Psoas muscle (tissue), 8 donors: ENCODE measurements at places on chromosomes 6 and 20. TPM values are rescaled to one million over a fixed set of nuclear protein-coding genes. Genes with fewer than 3 reads are reported as not detected.

GRCh38 chr20:46174469-46175126 is 56.5 kb downstream of the CD40 start:
- H3K4me3 ChIP-seq, result no peak overlapping the region
- peaks cover 53% of the 10 kb centered on the region for H3K27me3 ChIP-seq
- H3K4me1 ChIP-seq, result no peaks in the 10 kb centered on the region
- peak; percentile 84 for DNase-seq
- no peak overlapping the region for H3K27ac ChIP-seq

- H3K4me1 ChIP-seq, result no peaks in the 10 kb centered on the region
- peaks cover 28% of the 10 kb centered on the region for H3K36me3 ChIP-seq
- H3K27ac ChIP-seq, result no peak overlapping the region
- no peaks in the 10 kb centered on the region for H3K27me3 ChIP-seq
- no peak overlapping the region for H3K4me3 ChIP-seq
Observed at GRCh38 chr6:123182998-123183397, 187.0 kb downstream of the CLVS2 start.

- H3K36me3 ChIP-seq, result no peaks in the 10 kb centered on the region
- DNase-seq, result no peak
- H3K4me3 ChIP-seq, result no peak overlapping the region
- no peak overlapping the region for H3K27ac ChIP-seq
Observed at GRCh38 chr20:237489-237888, 10.4 kb downstream of the DEFB129 start.

DNA sequence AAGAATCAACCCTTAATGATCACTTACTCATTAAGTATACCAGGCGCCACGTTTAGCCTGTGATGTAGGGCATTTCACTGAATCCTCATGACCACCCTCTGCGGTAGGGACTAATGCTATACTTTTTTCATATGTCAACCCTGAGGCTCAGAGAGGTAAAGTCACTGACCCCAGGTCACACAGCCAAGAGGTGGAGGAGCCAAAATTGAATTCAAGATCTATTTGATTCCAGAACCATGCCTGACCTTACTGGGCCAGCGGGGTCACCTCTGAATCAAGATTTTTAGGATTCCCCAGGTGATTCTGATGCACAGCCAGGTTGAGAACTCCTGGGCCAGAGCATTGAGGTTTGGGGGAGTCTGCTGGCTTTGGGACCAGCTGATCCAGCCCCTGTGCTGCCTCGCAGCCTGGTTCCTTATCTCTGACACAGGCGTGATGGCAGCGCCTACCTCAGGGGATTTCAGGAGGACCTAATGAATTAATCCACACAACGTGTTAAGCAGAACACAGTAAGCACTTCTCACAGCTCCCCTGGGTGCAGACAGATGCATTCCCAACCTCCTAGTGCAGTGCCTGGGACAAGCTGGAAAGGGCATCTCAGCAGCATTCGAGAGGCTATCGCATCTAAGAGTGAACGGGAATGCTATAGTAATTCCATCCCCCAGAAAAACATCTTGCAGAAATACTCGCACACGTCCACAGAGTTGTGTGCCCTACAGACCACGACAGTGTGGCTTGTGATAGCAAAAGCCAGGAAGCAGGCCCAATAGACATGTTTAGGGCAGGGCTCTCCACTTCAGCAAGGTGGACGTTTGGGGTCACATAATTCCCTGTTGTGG is 101.4 kb upstream of the PTPN1 start:
- no peak overlapping the region for H3K4me3 ChIP-seq
- peaks cover 54% of the 10 kb centered on the region for H3K4me1 ChIP-seq
- H3K36me3 ChIP-seq, result no peaks in the 10 kb centered on the region
- H3K27ac ChIP-seq, result peak overlapping the region; percentile 30

DNA sequence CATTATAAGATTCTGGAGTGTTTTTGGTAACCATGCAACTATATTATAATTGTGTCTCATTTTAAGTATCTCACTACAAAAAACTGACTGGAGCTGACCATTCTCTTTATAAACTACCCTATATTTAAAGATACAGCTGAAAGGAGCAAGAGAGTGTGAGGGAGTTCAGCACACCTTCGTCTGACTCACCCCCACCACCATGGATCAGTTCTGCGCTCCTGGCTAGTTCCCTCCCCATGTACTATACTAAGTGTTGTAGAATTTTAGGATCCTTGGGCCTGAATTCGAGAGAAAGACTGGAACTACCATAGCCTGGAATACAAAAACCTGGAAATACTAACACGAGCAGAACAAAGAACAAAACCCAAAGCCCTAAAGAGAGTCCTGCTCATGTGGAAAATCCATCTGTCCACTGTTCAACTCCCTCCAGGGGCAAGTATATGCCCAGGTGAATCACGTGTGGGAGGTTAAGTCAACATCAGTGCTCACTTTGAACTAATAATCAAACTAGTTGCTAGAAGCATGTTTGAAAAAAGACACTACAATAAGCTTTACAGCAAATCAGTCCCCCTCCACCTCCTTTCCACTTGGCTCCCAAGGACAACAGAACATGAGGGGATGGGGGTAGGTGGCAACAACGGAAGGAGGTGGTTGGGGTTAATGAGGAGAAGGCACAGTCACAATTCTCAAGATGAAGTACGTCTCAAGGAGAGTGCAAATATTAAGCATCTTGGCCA is 46.8 kb downstream of the ELOVL5 start:
- peaks cover 23% of the 10 kb centered on the region for H3K4me1 ChIP-seq
- peak overlapping the region; percentile 39 for H3K27ac ChIP-seq
- no peak overlapping the region for H3K4me3 ChIP-seq

- no peaks in the 10 kb centered on the region for H3K4me1 ChIP-seq
- no peak overlapping the region for H3K4me3 ChIP-seq
- no peak overlapping the region for H3K27ac ChIP-seq
- no peaks in the 10 kb centered on the region for H3K27me3 ChIP-seq
- no peak for DNase-seq
- H3K36me3 ChIP-seq, result no peaks in the 10 kb centered on the region
Observed at GRCh38 chr6:99905209-99906106, 88.6 kb downstream of the MCHR2 start.

GRCh38 chr20:32681175-32682084 is 7.7 kb upstream of the C20orf203 start:
- no peak overlapping the region for H3K27ac ChIP-seq
- no peaks in the 10 kb centered on the region for H3K36me3 ChIP-seq
- H3K4me1 ChIP-seq, result no peaks in the 10 kb centered on the region
- H3K27me3 ChIP-seq, result no peaks in the 10 kb centered on the region

DNA sequence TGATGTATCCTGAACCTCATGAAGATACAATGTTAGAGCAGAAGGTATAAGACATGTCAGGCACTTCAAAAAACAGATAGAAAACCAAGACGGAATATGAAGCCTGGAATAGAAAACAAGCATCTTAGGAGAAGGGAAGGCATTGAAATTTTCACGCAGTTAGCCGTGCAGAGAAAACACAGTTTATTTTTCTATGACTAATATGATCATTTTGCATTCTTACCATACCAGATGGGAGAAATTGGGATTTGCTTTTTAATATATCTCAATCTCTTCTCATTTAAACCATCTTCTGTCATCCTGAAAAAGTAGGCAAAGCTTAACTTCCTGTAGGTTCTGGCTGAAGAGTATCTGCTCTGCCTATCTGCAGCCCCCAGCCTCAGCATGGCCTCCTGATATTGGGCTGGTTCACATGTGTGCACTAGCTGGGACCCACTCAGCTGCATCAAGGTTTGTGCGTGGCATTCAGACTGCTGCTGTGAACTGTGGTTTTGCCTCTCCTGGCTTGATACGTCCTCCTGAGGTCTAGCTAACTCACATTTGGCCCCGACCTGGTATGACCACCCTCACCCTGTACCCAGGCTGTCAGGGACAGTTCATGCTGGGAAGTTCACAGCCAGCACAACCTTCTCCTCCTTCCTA is 392.5 kb upstream of the SASH1 start:
- no peak for DNase-seq
- no peaks in the 10 kb centered on the region for H3K36me3 ChIP-seq
- H3K4me3 ChIP-seq, result no peak overlapping the region
- no peaks in the 10 kb centered on the region for H3K4me1 ChIP-seq
- no peak overlapping the region for H3K27ac ChIP-seq
- no peaks in the 10 kb centered on the region for H3K27me3 ChIP-seq

DNA sequence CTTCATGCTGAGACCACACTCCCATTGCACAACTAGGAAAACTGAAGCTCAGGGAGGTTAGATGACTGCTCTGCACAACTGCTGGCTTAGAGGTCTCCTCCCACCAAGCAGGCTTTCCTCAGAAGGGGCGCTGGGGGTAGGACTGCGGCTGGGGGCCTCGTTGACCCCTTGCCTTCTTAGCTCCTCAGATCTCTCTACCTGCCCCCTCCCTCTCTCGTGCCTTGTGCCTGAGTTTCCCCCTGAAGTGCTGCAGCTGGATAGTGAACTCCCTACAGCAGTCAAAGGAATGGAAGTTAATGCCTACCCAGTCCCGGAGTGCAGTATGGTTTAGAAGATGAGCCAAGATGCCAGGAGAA is 149.8 kb downstream of the GRM4 start:
- H3K27me3 ChIP-seq, result peaks cover 8% of the 10 kb centered on the region
- H3K4me3 ChIP-seq, result no peak overlapping the region

- no peak overlapping the region for H3K27ac ChIP-seq
- no peaks in the 10 kb centered on the region for H3K27me3 ChIP-seq
- no peaks in the 10 kb centered on the region for H3K36me3 ChIP-seq
- DNase-seq, result no peak
- H3K4me1 ChIP-seq, result no peaks in the 10 kb centered on the region
- no peak overlapping the region for H3K4me3 ChIP-seq
Observed at GRCh38 chr20:34318609-34319443, 15.7 kb upstream of the AHCY start.

DNA sequence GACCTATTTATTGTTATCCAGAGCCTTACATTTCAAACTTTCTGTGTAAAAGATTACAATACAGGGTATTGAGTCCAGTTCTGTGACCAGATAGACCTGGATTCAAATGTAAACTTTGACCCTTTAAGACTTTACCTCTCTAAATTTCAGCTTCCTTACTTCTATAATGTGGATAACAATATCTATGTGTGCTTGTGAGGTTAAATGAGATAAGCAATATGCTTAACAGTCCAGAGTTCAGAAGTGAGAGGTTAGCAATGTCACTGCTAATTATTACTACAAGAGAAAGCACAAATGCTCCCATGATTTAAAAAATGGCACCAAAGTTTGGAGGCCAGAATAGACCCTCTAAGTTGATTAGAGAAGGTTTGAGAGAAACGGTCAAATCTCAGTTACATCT is 27.5 kb downstream of the EPB41L2 start:
- H3K4me3 ChIP-seq, result no peak overlapping the region
- no peaks in the 10 kb centered on the region for H3K27me3 ChIP-seq
- H3K36me3 ChIP-seq, result no peaks in the 10 kb centered on the region
- H3K27ac ChIP-seq, result no peak overlapping the region

GRCh38 chr6:158663625-158664165 is 13.8 kb downstream of the SYTL3 start:
- no peaks in the 10 kb centered on the region for H3K36me3 ChIP-seq
- peak overlapping the region; percentile 82 for H3K27ac ChIP-seq
- peaks cover 46% of the 10 kb centered on the region for H3K4me1 ChIP-seq
- no peak for DNase-seq

DNA sequence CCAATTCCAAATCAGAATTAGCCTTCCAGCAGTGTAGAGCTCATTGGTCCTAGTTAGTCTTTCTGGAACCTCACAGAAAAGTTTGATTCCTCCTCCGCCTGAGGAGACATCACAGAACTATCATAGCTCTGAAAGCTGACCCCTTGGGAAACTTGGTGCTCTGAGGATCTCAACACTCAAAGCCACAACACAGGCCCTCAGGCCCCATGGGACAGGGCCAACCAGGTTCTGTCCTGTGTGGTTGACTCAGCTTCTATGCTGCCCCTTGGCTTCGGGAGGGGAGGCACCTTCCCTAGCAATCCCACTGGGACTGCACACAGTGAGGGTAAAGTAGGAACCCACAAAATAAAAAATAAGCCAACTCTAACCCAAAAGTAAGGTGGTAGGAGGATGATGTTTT is 237.5 kb upstream of the ECI2 start:
- H3K4me1 ChIP-seq, result peaks cover 48% of the 10 kb centered on the region
- no peaks in the 10 kb centered on the region for H3K36me3 ChIP-seq
- peak overlapping the region; percentile 80 for H3K27ac ChIP-seq
- DNase-seq, result no peak
- H3K4me3 ChIP-seq, result no peak overlapping the region
- H3K27me3 ChIP-seq, result no peaks in the 10 kb centered on the region

GRCh38 chr20:51326201-51326819 is 216.2 kb downstream of the NFATC2 start:
- no peak overlapping the region for H3K4me3 ChIP-seq
- no peaks in the 10 kb centered on the region for H3K4me1 ChIP-seq
- H3K27me3 ChIP-seq, result no peaks in the 10 kb centered on the region
- no peak overlapping the region for H3K27ac ChIP-seq
- no peak for DNase-seq

- H3K27ac ChIP-seq, result no peak overlapping the region
- no peaks in the 10 kb centered on the region for H3K27me3 ChIP-seq
- no peak for DNase-seq
- H3K4me1 ChIP-seq, result no peaks in the 10 kb centered on the region
- no peak overlapping the region for H3K4me3 ChIP-seq
Observed at GRCh38 chr6:164051427-164051826, 636.9 kb downstream of the QKI start.

GRCh38 chr20:4942331-4942730 is 59.0 kb downstream of the SLC23A2 start:
- H3K27ac ChIP-seq, result no peak overlapping the region
- DNase-seq, result no peak
- no peaks in the 10 kb centered on the region for H3K27me3 ChIP-seq
- H3K4me3 ChIP-seq, result no peak overlapping the region
- H3K36me3 ChIP-seq, result no peaks in the 10 kb centered on the region

GRCh38 chr6:119671105-119671504 is 321.5 kb upstream of the MAN1A1 start:
- no peaks in the 10 kb centered on the region for H3K36me3 ChIP-seq
- DNase-seq, result no peak
- no peak overlapping the region for H3K4me3 ChIP-seq

Gene DUSP15
- polyA plus RNA-seq, result 0.22 TPM

Gene HLA-DOB
- 0.18 TPM for polyA plus RNA-seq

Gene PPP1R16B
- polyA plus RNA-seq, result 1.6 TPM

Gene KCNK16
- polyA plus RNA-seq, result not detected

Gene SLC12A5
- 0.29 TPM for polyA plus RNA-seq

Gene EPM2A
- polyA plus RNA-seq, result 88.4 TPM

Gene SLC44A4
- polyA plus RNA-seq, result 0.14 TPM
